MM.1S (cell line): ENCODE measurements at places on chromosomes 13 and 19.

- no peak for DNase-seq
Observed at GRCh38 chr19:31357315-31357673, 8.1 kb upstream of the TSHZ3 start.

DNA sequence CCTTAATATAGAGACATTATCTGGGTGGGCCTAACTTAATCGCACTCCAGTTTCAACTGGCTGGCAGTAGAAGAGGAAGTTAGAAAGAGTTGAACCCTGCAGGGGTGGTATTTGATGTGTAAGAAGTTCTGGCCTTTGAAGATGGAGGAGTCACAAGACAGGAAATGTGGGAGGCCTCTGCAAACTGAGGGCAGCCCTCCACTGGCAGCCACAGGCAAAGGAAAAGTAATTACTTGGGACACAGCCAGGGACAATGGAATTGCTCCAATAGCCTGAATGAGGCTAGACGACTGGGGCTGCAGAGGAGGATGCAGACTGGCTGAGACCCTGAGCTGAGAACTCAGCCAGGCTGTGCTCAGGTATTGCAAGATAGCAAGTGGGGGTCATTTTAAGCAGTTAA is 703.3 kb upstream of the ARGLU1 start:
- DNase-seq = no peak

GRCh38 chr13:60959427-60959826 is 456.2 kb downstream of the PCDH20 start:
- DNase-seq = no peak

- no peak for DNase-seq
Observed at GRCh38 chr13:37109051-37109678, 3.7 kb upstream of the CSNK1A1L start.

DNA sequence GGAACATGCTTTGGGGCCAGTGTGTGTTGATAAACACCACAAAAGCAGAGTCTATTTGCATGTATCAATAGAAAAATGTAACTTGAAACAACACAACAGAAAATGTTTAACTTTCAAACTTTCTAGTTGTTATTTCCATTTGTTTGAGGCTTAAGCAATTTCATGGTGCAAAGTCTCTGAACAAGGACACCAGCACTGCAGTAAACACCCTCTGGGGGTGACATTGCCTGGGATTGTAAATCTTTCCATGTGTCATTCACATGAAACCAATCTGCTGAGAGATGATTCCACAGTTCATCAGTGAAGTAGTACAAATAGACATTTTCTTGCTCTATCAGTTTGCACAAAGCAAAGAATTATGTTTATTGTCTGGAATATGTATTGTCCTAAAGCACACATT is 124.5 kb downstream of the ITGBL1 start:
- DNase-seq = no peak

DNA sequence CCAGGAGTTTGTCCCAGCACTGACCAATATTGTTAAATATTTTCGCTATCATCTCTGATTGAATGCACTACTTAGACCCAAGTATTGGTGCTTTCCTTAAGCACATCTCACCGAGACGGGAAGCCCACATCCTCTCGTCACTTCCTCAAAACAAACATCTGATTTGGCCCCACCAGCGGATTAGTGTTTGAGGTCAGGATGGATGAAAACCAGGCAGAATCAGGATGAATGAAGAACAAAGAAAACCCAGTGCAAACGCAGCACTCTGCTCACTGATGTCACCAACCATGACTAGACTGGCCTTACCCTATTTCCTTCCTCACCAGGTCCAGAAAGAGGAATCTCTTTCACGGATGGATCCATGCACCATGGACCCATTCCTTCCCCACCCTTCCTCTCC is 6.0 kb downstream of the PLAUR start:
- DNase-seq = peak; percentile 34

- no peak for DNase-seq
Observed at GRCh38 chr19:53866865-53867224, 838 bp upstream of the MYADM start.

GRCh38 chr13:36841391-36841790 is 22.4 kb downstream of the RFXAP start:
- no peak for DNase-seq

DNA sequence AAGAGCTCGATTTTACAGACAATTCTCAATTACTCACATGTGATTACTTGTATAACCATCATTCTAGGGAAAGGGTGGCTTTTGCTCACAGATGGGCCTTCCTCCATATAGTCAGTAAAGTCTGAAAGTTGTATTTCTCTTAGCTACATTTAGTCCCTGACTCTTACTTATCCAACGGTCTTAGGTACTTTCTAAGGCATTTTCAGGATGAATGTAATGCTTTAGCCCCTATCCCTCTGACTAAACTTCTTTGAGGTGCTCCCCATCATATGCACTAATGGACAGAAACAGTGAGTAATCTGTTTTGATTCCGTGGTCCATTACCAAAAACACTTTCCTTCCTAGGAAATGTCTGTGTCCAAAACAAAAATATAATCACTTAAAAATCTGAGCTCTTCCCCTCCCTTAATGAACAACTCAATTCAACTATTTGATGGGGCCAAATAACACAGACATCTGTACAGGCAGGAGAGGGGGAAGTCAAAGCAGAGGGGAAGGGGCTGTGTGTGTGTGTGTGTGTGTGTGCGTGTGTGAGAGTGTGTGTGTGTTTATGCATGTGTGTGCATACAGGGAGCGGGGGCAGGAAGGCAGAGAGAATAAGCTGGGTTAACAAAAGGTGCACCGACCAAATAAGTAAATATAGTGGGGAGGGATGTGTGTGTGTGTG is 84.9 kb downstream of the USP12 start:
- DNase-seq = no peak

GRCh38 chr19:51318687-51319648 is 7.5 kb downstream of the IGLON5 start:
- DNase-seq = no peak

- no peak for DNase-seq
Observed at GRCh38 chr13:114140131-114140905, 7.9 kb upstream of the RASA3 start.

- DNase-seq = no peak
Observed at GRCh38 chr13:80389073-80390038, 48.4 kb upstream of the SPRY2 start.

DNA sequence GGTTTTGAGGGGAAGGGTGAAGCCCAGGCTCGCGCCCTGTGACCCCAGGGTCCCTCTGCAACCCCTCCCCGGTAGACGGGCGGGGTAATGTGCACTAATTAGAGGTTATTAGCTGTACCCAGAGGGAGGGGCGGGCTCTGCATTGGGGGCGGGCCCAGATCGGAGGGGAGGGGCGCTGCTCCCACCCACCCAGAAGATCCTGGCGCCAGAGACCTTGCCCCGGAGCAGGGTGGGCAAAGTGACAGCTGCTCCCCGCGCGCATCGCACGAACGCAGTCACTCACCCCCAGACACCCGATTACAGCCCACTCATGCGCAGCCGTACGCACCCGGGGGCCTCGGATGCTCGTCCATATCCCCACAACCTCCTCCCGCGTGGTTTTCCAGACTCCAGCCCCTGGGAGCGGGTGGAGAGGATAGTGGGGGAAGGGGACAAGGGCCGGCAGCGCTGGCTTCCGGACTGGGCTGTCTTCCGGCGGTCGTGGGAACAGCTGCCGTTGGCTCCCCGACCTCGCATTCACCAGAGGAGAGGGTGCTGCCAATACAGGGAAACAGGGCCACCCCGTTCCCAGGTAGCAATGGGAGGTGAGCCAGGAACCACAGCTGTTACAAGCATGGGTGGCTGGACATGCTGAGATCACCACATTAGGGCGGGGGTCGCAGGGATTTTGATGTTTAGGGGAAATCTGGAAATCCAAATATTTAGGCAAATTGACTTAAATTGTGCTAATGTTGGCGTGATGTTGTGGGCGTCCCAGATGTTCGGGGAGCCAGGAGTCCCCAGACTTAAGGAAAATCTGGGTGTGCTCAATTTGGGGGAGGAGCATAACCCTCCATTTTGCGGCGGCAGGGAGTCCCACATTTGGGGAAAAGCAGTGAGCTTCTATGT is 2.9 kb upstream of the HOOK2 start:
- DNase-seq = peak; percentile 27

DNA sequence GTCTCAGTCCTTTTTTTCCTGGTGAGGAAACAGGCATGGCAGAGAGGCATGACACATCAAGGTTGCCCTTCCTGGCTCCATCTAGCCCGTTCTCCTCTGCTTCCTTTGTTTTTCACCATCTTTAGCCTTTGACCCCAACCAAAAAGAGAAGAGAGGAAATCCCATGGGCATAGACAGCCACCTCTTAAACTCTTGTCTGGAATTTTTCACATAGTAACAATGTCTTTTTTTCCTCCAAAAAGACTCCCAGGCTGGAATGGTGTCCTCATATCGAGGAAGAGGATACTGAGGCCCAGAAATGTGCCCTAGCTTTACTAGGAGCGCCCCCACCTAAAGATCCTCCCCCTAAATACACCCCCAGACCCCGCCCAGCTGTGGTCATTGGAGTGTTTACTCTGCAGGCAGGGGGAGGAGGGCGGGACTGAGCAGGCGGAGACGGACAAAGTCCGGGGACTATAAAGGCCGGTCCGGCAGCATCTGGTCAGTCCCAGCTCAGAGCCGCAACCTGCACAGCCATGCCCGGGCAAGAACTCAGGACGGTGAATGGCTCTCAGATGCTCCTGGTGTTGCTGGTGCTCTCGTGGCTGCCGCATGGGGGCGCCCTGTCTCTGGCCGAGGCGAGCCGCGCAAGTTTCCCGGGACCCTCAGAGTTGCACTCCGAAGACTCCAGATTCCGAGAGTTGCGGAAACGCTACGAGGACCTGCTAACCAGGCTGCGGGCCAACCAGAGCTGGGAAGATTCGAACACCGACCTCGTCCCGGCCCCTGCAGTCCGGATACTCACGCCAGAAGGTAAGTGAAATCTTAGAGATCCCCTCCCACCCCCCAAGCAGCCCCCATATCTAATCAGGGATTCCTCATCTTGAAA is at the start of gene GDF15:
GDF15 (plus strand) TSS at position 484 of the 868 bp plus-strand sequence; CDS start at position 516, 32 bp downstream.
- no peak for DNase-seq

GRCh38 chr19:38263689-38264485 is 486 bp upstream of the SPINT2 start:
- DNase-seq = peak; percentile 79

GRCh38 chr13:107778094-107778493 is 437.2 kb downstream of the LIG4 start:
- no peak for DNase-seq

DNA sequence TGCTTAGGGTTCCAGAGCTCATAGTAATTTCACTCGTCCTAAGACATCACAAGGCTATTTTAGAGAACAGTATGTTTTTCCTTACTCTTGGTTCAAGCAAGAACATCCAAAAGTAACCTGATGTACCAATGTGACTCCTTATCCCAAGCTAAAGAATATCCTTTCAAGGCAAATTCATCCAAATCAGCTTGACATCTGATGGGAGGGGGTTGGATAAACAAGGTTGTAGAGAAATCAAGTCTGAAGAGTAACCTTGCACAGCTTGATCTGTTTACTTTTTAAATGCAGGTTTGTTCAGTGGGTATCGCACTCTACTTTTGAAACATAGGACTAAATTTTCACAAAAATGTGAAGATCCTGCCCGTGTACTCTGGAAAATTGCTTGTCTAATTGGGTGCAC is 201.2 kb downstream of the GGACT start:
- no peak for DNase-seq

DNA sequence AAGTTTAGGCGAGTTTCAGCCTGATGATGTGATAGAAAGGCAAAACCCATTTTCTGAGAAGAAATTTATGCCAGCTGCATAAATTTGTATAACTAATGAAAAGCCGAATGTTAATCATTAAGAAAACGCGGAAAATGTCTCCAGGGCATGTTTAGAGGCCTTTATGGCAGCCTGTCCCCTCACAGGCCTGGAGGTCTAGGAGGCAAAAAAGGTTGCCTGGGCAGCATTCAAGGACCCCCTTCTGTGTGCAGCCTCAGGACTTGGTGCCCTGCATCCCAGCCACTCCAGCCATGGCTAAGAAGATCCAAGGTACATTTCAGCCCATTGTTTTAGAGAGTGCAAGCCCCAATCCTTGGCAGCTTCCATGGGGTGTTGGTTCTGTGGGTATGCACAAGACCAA is 614.2 kb downstream of the SLITRK5 start:
- DNase-seq = no peak

- DNase-seq = no peak
Observed at GRCh38 chr13:101709952-101710351, 257.5 kb downstream of the ITGBL1 start.

DNA sequence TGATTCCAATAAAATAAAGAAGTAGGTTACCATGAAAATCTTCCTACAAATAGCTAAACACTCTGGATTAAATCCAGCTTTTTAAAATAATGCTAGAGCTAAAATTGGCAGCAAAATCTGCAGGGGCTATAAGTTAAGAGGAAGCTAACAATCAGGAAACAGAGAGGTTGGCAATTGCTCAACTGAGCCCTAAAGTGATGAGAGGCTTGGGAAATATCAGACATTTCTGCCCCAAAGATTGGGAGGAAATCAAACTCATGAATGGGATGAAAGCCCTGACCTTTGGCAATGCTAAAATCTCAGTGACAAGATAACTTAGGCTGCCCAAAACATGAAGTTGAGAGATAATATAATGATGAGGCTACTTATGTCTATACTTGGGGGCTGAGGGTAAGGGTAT is 1437.9 kb downstream of the EFNB2 start:
- DNase-seq = no peak

DNA sequence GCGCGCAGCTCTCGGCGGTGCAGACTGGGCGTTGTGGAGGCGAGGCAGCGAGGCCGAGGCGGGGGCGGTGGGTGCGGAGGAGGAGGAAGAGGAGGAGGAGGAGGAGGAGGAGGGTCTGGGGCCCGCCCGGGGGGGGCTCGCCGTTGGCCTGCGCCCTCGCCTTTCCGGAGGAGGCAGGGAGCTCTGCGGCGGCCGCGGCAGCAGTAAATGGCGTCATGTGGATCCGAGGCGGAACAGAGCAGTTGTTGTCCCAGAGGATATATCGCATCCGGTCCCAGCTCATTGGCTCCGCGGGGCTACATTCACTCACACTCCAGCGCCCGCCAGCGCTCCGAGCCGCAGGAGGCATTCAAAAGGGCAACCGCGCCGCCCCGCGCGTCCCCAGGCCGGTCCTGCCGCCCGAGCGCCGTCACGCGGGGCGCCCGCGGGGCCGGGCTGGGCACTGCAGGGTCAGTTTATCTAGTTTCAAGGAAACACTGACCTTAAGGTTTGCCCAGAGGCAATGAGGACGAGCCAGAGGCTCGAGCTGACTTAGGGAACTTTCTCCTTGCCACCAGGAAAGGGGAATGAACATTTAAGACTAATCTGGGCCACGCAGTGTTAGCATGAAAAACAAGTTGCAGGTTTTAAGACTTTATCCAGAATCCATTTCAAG is at the start of gene SPRY2:
SPRY2 (minus strand) TSS at position 26 of the 655 bp plus-strand sequence. CDS start 3,421 bp downstream, outside the sequence.
- peak; percentile 42 for DNase-seq

DNA sequence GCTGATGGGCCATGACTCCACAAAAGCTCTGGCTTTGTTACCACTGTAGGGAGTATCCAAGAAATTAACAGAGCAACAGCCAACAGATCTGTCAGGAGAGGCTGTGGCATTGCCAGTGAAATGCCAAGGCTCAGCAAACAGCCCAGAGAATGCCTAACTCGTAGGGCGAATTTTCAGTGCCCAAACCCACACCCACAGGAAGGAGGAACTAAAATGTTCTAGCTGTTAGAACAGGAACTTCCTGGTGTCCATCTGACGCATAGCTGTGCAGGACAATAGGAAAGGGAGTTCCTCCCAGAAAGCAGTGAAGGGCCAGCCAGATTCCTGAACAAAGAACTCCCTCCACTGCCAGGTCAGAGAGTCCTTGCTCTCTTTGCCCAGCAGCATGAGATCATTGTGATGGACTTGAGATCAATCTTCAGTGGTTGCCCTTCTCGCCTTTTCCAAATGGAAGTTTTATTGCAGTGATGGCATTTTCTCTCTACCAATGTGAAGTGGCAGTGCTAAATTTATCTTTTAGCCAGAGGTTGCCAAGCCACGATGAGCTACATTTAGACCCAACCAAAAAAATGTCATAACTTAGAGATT is 224.2 kb upstream of the STARD13 start:
- no peak for DNase-seq
